Activated CD4-positive, CD25-positive, alpha-beta regulatory T cell (primary cell): ENCODE measurements at places on chromosomes 12 and 14.

DNA sequence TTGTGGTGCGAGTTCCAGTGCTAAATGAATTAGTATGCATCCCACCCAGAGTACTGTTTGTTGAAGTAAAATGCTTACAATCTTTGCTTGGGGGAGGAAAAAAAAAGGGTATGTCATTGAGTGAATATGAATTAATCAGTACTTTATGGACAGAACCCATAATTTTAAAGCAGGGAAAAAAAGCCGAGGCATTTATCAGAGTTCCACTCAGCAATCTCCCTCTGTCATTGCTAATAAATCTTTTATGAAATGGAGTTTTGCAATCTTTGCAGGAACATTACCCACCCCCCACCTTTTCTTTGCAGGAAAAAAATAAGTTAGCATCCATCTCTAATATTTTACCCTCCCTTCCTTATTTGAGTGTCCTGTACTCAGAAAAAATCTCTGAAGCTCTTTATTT, 127.9 kb upstream of the TMPO start:
- no peak for DNase-seq

- DNase-seq, result no peak
These were observed 105.9 kb downstream of the RBM19 start for GRCh38 chr12:113860059-113860820.

GRCh38 chr12:123264642-123265041, 7.0 kb downstream of the CDK2AP1 start:
- DNase-seq, result no peak

DNA sequence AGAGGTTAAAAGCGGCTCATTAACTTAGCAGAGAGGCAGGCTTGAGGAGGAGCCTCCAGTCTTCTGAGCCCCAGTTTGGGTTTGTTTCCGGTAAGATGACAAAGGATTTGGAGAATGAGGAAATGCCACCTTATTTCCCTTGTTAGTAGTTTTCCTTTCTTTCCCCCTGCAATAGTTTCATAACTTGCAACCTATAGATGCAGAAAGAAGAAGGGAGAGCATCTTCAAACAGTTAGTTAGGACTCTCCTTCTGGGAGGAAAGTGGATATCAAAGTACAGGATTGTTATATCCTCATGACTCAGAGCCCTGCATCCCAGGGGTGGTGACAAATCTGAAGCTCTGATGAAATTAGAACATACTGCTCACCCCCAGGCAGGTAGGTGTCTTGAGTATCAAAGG, 180.7 kb upstream of the SLC38A2 start:
- no peak for DNase-seq

DNA sequence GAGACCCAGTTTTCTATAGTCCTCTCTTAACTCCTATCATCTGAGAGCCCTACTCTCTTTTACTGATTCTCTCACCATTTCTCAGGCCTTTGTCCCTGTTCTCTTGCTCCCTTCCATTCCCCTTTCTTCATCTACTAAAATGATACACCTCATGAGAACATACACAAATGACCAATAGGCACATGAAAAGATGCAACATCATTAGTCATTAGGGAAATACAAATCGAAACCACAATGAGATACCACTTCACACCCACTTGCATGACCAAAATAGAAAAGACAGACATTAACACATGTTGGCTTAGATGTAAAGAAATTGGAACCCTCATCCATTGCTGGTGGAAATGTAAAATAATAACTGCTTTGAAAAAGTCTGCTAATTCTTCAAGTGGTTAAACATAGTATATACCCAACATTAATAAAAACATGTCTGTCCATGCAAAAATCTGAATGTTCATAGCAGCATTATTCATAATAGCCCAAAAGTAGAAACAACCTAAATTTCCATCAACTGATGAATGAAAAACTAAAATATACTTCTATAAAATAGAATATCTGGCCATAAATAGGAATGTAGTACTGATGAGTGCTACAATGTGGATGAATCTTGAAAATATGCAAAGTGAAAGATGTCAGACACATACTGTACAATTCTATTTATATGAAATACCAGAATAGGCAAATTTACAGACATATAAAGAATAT, 66.0 kb downstream of the DENND5B start:
- DNase-seq, result no peak

DNA sequence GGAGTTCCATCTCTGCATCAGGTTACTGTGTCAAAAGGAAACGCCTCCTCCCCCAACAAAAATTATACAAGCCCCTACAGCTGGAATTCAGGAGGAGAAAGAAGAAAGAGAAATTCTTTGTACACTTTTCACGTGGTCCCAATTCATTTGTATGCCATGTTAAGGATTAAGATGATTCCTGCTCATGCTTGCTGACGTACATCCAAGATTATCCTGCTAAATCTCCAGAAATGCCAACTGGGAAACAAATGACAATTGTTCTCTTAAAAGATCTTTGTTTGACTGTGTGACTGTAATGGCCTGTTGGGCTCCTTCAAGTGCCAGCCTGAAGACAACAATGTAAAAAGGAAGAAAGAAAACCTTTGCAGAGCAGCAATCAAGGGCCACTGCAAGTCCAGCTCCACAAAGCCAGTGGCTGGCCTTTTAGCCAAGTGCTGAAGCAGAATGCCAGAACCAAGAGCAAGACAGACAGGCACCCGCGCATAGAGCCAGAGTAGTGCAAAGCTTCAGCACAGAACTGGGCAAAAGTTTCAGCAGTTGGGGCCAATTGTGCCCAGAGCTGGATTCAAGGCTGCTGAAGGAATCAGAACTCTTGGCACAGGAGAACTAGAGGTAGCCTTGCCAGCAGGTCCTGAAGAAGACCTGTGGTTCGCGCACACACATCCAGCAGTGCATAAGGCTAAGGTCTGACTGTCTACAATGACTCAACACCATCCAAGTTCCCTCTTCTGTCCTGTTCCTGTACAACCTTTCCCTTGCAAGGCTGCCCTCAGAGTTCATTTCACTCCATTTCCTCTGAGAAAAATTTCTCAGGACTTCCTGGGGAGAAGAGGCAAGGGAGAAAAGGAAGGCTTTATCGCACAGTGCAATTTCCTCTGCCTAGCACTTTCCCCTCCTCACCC, 209.7 kb upstream of the BMP4 start:
- no peak for DNase-seq

GRCh38 chr12:96719660-96720362, 187.2 kb upstream of the NEDD1 start:
- DNase-seq, result no peak

DNA sequence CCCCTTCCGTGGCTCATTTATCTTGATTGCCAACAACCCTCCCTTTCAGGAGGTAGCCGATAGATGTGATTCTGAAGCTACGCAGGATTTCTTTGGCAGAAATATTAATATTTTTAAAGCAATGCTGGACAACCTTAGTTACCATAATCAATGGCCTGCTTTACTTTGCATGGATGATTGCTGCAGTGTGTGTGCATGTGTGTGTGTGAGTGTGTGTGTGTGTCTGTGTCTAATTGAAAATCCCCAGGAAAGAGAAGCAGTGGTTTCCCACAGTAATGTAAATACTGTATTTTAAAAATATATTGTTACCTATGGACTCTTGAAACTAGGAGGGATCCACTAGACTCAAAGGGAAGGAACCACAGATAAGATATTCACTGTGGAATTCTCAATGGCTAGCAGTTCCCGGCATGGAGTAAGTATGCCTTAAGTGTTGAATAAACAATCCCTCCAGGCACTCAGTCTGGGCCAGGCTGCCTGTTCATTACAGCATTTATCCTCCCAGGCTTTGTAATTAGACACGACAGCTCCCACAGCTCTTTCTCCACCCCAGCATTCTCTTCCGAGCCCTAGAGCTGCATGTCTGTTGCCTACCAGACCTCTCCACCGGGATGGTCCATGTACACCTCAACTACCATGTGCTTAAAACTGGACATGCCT, 22.5 kb upstream of the C14orf132 start:
- no peak for DNase-seq

DNA sequence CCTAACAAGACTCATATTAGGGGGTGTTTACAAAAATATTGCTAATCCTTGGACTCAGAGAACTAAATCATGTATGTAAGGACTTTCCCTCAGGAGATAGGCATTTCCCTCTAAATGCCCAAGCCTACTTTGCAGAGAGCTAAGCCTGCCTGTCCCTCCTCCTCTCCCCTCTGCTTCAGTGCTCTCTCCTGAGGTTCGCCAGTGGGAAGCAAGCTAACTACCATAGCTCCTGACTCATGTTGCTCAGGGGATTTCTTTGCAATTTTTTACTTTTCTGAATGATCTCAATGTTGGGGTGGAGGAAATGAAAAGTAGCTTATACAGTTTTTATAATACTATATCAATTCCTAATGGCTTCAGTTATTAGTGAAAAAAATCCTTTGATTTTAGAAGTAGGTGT, 29.6 kb downstream of the IFT43 start:
- DNase-seq, result no peak

DNA sequence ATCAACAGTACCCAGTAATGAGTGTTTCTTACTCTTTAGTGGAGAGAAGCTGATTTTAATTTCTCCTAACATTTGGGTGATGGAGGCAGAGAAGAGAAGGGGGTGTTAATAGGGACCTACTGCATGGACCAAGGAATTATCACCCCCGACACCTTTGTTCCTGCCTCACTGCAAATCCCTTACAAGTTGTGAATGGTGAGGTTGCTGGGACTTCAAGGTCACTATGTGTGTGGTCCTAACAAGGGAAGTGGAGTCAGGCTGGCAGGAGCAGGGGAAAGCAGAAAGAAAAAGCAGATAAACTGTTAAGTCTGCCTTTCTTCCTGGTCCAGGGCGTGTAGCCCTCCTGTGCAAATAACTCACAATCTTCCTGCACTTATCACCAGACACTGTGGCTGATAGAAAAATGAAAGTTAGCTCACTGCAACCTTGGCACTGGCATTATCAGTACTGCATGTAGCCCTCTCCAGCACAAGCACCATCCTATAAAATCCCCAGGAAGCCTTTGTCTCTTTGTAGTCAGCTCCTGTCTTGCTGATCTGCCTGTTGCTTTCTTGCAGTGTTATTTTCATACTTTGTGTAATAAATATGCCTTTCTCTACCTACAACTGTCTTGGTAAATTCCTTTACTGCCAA, 112.3 kb upstream of the DNM1L start:
- no peak for DNase-seq

GRCh38 chr12:25054783-25055144, 105.9 kb upstream of the BCAT1 start:
- DNase-seq, result no peak

DNA sequence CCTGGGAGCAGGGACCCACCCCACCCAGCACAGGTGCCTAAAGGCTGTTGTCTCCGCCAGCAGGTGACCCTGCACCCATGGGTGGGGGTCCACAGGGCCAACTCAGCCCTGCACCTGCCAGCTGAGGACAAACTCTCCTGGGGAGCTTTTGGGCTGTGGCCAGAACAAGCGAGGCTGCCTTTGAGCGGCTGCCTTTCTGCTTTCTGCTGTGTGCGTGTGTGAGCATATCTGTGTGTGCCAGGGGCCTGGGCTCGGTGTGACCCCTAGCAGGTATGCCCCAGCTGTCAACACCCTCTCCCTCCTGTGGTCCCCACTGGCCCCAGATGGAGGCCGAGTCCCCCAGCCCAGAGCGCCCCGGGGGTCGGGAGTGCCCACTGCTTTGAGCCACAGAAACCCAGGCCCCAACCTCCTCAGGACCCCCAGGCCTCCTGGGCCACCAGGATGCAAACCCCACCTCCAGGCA, 25.9 kb upstream of the GPR132 start:
- no peak for DNase-seq

DNA sequence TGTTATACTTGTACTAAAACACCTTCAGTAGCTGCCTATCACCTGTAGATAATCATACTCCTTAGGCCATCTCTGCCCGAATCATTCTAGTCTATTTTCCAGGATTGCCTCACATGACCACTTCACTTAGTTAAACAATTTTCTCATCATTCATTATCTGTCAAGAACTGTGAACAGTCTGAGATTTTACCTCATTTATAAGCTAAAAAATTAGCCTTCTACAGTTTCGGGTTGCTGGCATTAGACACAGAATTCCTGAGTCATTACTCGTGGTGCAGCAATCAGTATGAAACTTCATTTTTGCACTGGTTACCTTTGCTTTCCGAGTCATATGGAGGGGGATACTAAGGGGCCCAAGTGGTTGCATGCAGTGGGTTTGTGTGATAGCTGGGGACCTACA, 57.6 kb upstream of the OTOGL start:
- no peak for DNase-seq

DNA sequence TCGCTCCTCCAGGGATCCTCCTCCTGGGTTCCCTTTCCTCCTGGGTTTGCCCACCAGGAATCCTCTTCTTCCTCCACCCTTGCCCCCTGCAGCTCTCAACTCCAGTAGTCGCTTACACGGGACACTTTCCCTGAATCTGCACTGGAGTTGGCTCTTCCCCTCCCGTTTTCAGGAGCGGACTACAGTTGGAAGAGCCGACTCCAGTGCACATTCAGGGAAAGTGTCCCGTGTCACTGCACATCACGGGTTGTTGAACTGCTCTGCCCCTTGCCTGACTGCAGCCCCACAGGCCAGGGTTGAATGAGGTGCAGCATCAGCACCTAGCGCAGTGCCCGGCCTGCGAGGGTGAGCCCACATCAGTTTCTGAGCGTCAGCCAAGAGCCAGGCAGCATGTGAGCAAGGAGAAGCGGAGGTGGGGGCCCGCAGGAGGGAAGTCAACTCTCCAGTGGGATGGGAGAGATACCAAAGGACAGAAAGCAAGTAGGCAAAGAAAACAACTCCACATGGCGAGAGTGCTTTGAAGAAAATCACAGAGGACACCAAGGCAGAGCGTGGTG, 13.1 kb downstream of the RAPGEF3 start:
- DNase-seq, result no peak

DNA sequence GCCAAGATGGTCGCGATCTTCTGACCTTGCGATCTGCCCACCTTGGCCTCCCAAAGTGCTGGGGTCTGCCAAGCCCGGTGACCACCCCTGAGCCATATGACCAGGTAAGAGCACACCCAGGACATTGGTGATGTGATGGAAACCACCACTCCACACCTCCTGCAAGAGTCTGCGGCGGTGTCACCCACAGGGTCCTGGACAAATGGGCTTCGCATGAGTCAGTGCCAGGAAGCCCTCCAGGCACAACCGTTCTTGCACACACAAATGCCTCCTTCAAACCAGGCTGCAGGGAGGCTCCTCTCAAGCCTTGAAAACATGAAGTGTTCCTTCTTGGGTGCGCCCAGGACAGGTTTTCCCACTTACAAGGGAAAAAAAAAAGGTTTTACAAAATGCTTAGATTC, 16.6 kb downstream of the PITPNM2 start:
- DNase-seq, result no peak

- DNase-seq, result no peak
These were observed 30.0 kb upstream of the ANP32D start for GRCh38 chr12:48442179-48442847.

DNA sequence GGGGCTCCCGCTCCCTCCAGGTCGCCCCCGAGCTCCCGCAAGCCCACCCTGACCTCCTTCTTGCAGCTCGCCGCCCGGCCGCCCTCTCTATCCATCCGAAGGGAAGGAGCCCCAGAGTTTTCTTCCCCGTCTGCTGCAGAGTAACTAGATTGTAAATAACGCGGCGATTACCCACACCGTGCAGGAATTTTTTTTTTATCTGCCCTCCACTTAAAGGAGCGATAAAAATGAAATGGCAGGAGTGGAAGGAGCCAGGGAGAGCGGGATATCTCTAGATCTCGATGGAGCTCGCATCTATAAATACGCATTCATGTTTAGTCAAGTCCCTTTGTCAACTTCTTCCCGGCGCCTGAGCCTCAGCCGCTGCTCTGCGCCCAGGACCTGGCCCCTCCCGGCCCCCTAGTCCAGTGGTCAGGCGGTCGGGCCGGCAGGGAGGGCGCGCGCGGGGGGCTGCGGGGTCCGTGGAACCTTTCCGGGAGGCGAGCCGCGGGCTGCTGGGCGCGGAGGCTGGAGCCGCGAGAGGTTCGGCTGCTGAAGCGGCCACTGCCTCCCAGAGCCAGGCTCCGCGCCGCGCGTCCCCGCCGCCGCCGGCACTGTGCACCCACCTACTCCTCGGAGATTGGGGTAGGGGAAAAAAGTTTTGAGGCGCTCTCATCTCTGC, 386.0 kb downstream of the BCAT1 start:
- DNase-seq, result no peak
